Activated CD4-positive, CD25-positive, alpha-beta regulatory T cell treated with anti-CD3 and anti-CD28 coated beads, Interleukin-2, amount 50 U/mL, for 16 hours (primary cell): ENCODE measurements at places on chromosomes 13 and 19.

DNA sequence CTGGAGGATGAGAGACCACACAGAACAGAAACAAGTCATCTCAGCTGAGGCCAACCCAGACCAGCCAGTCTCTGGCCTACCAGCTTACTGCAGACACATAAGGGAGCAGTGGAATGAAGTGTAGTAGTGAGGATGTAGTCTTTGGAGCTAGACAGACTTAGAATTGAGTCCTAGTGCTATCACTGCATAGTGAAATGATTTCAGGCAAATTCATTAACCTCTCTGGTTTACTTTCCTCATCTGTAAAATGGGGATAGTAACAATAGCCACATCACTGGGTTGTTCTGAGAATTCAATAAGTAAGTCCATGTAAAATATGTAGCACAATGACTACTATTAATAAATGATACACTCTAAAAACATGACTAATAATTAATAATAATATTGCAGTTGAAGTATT, 383.8 kb downstream of the DLEU7 start:
- DNase-seq, result no peak

- no peak for DNase-seq
Measured at GRCh38 chr13:33940256-33940655, 122.3 kb downstream of the RFC3 start.

DNA sequence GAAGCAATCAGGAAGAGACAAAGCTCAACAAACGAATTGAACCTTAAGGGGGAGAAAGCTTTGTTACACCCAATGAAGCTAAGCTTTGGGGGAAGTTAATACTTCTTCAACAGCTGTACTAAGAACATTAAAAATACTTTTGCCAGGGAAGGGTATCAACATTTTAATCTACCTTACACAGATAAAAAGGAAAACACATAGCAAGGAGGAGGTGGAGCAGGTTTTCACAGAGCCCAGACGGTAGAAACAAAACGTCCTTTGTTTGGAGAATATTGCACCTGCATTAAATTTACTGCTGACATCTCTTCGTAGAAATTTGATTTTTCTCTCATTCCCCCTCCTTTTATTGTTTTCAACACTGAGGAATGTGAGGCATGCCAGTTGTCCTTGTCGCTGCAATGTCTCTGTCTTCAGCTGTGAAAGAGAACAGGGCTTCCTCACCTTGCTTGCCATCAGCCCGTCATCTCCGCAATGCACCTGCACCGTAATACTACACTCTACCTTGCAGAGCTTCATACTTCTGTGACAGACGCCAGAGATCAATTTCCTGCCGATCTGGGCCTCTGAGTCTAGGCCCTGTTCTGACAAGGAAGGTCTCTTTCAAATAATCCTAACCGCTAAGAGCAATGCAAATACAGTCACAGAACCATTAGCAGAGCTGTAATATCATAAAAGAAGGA, 270.8 kb downstream of the SPRY2 start:
- no peak for DNase-seq

- DNase-seq, result no peak
Measured at GRCh38 chr13:21541980-21542379, 62.0 kb downstream of the MICU2 start.

- DNase-seq, result no peak
Measured at GRCh38 chr13:24672141-24673132, 7.8 kb upstream of the ATP12A start.

DNA sequence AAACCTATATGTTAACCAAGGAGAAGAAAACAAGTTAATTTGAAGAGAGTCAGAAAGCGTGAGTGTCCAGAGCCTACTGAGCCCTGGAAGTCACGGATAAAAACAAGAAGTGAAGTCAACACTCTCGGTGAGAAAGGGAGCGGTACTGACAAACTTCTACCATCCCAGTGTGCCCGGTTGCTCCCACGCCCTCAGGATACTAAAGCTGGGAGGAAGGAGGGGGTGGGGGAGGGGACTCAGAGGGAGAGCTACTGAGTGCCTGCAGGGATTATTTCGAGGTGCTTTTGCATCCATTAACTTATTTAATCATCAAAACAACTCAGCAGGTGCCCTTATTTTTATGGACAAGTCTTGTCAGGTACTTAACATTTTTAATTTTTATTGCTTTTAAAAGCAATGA, 166.2 kb downstream of the ZIC5 start:
- DNase-seq, result no peak

- no peak for DNase-seq
Measured at GRCh38 chr13:75836441-75836840, 200.3 kb downstream of the LMO7 start.

DNA sequence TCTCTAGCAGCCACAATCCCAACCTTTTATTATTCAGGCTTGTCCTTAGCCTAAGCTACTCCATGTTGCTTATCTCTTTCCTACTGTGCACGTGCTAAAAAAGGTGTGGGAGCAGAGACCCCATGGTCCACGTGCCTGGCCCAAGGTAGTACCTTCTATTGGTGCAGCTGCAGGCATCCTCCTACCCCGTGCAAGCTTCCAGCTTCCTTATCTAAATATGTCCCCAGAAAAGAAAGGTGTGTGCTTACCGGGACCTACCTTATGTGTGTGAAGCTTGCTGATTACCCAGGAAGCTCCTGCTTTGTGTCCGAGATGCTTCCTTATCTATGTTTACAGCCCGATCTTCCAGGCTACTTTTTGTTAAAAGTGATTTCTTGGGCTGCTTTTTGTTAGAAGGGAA, 2382.4 kb downstream of the PCDH9 start:
- DNase-seq, result no peak
